ENCODE measurements at places on chromosomes 1 and 21.

DNA sequence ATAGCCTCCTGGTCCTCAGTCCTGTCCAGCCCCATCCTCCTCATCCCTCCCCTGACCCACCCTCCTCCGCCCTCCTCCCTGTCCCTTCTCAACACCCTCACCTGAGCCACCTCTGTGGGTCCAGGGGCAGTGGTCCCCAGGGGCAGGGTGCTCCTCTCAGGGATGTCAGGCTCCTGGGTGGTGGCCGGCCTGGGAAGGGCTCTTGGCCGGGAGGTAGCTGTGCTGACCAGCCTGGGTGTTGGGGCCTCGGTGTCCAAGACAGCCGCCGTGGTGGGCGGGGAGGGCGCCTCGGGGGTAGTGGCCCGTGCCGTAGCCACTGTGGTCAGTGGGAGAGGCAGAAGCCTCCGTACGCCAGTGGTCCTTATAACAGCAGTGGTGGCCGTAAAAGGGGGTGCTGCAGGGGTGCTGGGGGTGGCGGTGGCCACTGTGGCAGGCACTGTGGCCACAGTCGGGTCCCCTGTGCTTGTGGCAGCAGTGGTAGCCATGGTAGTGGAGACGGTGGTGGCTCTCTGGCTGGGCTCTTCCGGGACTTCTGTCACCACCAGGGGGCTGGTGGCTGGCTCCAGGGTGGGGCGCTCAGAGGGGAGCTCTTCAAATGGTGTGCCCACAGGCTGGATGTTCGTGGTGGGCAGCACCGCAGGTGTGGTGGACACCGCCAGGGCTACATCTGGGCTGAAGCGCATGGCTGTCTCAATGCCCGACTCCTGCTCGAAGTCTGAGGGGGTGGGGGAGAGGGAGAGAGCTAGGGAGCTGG is 31.9 kb downstream of the SDC3 start:
- no peak for DNase-seq

DNA sequence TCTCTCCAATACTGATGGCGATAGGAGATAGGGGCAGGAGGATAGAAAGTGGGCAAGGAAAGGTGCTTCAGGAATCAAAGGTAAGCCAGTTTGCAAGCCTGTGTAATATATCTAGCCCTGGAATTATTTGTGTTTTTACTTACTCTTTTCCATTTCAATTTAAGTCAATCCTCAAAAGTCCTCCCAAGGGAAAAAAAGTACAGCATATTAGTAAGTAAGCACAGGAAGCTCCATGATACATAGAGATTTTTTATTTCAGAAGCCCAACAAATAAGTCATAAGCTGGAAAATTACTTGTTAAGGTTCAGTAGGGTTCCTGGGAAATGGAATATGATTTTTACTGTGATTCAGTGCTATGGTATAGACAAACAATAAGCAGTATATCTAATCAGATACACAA is 337.7 kb upstream of the DUSP10 start:
- no peak for DNase-seq

GRCh38 chr1:233614743-233615521 is 1.0 kb downstream of the KCNK1 start:
- DNase-seq = no peak

DNA sequence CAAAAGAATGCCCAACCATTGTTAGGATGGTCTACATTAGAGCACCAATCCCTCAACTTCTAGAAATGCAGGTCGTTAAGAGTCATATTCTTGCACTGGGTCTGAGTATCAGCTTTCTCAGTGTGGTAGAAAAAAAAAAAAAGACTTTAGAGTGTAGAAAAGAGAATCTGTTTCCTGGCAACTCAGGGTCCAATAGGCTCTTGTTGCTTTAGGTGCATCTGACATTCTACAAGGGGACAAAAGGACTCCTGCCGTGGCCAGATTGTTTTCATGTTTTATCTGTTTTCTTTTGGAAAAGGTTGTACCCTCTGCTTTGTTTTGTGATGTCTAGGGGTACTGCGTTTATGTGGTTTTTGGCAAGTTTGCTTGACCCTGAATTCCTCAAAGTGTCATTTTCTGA is 105.4 kb upstream of the KCNK2 start:
- no peak for DNase-seq

GRCh38 chr1:64269558-64269884 is 66.1 kb downstream of the UBE2U start:
- DNase-seq = no peak

GRCh38 chr1:19354531-19354981 is 42.4 kb downstream of the SLC66A1 start:
- no peak for DNase-seq

- DNase-seq = no peak
Observed at GRCh38 chr1:118136187-118136941, 48.7 kb downstream of the SPAG17 start.

DNA sequence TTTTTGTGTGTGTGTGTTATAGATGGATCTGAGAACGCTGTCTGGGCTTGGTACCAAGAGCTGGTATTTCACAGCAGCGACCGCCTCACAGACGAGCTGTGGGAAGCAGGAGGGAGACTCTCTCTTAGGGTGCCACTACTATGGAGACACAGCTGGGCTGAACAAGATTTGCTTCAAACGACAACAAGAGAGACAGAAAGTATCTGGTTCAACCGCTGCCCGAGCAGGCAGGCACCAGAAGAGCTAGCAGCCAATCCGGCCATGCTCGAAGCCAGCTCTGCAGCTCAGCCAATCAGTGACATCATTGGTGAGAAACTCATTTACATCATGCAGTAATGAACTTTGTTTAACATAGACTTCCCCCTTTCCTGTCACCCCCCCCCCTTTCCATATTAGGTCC is 341.3 kb downstream of the USP25 start:
- peak; percentile 19 for DNase-seq

DNA sequence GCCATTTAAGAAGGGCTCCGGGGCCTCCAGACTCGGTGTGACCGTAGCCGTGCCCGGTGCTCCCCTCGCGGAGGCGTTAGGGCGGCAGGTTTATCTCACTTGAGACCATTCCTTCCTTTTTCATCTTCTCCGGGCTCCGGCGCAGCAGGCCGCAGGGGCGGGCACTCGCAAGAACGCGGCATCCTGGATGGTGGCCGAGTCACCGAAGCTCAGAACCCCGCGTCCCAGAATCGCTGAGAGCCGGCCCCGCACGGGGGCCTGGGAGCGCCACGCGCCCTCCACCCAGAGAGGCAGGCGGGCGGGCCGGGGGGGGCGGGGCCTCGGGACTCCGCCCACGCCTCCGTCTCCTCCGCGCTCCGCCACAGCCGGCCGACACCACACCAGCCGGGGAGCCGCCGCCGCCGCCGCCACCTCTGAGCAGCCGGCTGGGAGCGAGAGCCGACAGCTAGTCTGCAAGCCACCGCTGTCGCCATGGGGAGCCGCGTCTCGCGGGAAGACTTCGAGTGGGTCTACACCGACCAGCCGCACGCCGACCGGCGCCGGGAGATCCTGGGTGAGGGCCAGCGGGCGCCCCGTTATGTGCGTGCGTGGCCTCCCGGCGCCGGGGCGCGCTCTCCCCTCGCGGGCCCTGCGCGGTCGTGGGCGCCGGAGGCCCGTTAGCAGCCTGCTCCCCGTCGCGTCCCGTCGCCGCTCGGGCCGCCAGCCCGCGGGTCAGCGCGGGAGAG is at the start of gene DEGS1:
Gene DEGS1, plus strand, starts transcription at position 375 of the 725 bp plus-strand sequence. Its CDS starts 97 bp downstream, at position 472.
- DNase-seq = peak; percentile 88

- DNase-seq = no peak
Observed at GRCh38 chr1:200082329-200082728, 54.8 kb downstream of the NR5A2 start.

GRCh38 chr1:62209931-62210595 is 15.4 kb downstream of the L1TD1 start:
- no peak for DNase-seq

- DNase-seq = no peak
Observed at GRCh38 chr1:59329412-59330053, 32.6 kb downstream of the FGGY start.

GRCh38 chr1:153978274-153978909 is 918 bp upstream of the JTB start:
- no peak for DNase-seq

- no peak for DNase-seq
Observed at GRCh38 chr1:10791105-10791951, 5.1 kb downstream of the CASZ1 start.

- no peak for DNase-seq
Observed at GRCh38 chr1:39508266-39508665, 16.8 kb downstream of the BMP8A start.

- DNase-seq = no peak
Observed at GRCh38 chr1:233620065-233620464, 6.2 kb downstream of the KCNK1 start.

- no peak for DNase-seq
Observed at GRCh38 chr21:42653231-42654061, at the start of gene PDE9A. TSS of gene PDE9A (plus strand) at chr21:42653621. CDS start at chr21:42653815, 194 bp downstream.

GRCh38 chr1:29655145-29655544 is 418.8 kb downstream of the PTPRU start:
- no peak for DNase-seq

Measured in testis (tissue), 5 donors.